WTC11 (cell line): ENCODE measurements at places on chromosomes 16 and 17.

DNA sequence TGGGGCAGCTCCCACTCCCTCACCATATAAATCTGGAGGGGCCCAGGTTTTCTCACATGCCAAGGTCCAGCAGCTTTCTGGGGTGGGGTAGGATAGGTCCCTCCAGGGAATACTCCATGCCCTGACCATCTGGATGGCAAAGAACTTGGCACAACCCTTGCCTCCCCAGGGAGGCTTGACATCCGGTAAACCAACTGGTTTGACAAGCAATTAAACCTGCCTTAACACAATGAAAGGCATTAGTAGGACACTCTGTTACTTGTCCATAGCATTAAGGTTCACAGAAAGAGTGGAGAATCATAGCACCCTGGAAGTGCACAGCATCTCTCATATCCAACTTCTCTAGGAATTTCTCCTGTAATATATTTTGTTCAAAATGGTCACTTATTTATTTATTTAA is 63.9 kb upstream of the MAF start:
- no peak for DNase-seq

GRCh38 chr16:52827456-52827855 is 225.2 kb downstream of the CHD9NB start:
- DNase-seq: no peak

- DNase-seq: peak; percentile 33
Measured at GRCh38 chr17:29109477-29110371, 66.8 kb downstream of the PIPOX start.

GRCh38 chr17:47946929-47947397 is 5.6 kb downstream of the PNPO start:
- DNase-seq: peak; percentile 81

- DNase-seq: no peak
Measured at GRCh38 chr17:31472137-31472536, 80.7 kb downstream of the RAB11FIP4 start.

DNA sequence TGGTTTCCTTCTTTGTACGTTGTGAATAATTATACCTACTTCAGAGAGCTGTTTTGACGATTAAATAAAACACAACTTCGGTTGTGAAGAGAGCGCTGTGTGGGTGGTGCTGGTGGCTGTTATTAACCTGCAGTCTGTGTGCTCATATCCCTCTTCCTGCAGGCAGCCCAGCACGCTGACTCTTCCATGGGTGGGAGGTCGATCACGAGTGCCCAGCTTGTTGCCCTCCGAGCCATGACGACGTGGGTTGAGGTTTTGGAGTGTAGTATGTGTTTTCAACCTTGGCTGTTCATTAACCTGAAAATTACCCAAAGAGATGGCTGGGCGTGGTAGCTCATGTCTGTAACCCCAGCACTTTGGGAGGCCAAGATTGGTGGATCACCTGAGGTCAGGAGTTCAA is 11.3 kb upstream of the GCSH start:
- no peak for DNase-seq

- DNase-seq: no peak
Measured at GRCh38 chr17:48045316-48046001, 2.7 kb upstream of the NFE2L1 start.

- DNase-seq: no peak
Measured at GRCh38 chr16:17177242-17177958, 293.4 kb downstream of the XYLT1 start.

GRCh38 chr17:18217412-18218015 is 7.9 kb upstream of the LLGL1 start:
- DNase-seq: peak; percentile 91
